ENCODE measurements at places on chromosomes 16 and 17. TPM values are rescaled to one million over a fixed set of nuclear protein-coding genes. Genes with fewer than 3 reads are reported as not detected.

Gene ALOXE3
- total RNA-seq: not detected

Gene MGAT5B
- 0.16 TPM for total RNA-seq

Gene C17orf78
- total RNA-seq: not detected

Gene ZNF652
- 15.2 TPM for total RNA-seq

Gene RCVRN
- total RNA-seq: not detected

Gene PARD6A
- 2.0 TPM for total RNA-seq

Gene ARHGDIG
- total RNA-seq: 1.6 TPM

Gene CWC25
- total RNA-seq: 16.5 TPM

DNA sequence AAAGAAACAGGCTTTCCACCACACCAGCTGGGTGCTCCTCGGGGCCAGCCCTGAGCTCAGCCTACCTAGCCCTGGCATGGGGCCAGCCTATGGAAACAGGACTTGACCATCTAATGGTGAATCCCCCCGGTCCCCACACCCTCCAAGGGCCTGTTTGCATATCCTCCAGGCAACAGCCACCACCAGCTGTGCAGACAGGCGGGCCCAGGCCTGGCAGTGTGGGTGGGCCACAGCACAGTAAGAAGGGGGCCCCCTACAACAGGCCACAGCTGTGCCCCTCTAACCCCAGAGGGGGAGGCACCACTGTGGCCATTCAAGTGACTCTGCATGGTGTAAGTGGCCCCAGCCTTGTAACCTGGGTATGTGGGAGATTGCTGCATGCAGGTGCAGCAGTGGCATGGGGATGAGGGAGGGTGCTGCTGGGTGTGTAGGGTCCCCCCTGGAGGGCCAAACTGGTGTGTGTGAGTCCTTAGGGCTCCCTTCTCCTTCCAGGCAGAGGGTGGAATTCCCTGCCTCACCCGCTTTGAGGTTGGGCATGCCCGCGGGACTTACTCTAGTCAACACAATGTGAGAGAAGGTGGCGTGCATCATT is 148.2 kb downstream of the C16orf78 start:
- no peak for DNase-seq

DNA sequence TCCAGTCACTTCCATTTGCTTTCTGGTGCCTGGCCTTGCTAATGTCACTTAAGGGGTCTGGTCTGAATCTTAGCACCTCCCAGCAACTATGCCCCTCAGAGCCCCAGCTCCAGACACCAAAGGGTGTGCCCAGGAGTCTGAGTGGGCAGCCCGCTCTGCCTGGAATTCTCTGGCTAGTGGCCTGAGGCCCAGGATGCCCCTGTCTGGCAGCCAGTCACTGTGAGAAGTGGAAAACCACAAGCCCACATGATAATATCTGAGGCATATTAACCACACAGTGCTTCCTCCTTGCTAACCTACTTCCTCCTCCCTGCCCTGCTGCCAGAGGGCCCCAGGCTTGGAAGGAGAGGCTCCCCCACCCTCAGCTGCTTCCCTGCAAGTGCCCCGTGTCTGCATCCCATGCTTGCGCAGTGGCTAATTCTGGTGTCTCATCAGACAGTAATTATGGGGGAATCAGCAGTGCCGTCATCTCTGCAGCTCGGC is 14.0 kb downstream of the SRCIN1 start:
- no peak for DNase-seq

DNA sequence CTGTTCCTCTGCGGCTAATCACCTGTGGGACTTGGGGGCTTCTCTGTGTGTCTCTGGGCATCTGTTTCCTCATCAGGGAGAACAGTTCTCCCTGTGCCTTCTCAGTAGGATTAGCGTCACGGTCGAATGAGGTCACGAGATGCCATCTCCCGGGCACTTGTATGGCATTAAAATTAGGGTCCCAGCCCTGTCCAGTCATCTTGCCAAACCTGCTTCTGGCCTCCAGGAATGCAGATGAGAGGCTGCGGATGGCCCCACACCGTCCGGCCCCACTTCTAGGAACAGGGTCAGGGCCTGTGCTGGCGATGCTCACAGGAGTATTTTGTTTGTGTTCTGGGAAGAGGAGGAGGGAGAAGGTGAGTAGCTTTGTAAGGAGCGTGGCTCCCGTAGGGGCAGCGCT is 58.5 kb downstream of the OR1D5 start:
- DNase-seq: no peak

DNA sequence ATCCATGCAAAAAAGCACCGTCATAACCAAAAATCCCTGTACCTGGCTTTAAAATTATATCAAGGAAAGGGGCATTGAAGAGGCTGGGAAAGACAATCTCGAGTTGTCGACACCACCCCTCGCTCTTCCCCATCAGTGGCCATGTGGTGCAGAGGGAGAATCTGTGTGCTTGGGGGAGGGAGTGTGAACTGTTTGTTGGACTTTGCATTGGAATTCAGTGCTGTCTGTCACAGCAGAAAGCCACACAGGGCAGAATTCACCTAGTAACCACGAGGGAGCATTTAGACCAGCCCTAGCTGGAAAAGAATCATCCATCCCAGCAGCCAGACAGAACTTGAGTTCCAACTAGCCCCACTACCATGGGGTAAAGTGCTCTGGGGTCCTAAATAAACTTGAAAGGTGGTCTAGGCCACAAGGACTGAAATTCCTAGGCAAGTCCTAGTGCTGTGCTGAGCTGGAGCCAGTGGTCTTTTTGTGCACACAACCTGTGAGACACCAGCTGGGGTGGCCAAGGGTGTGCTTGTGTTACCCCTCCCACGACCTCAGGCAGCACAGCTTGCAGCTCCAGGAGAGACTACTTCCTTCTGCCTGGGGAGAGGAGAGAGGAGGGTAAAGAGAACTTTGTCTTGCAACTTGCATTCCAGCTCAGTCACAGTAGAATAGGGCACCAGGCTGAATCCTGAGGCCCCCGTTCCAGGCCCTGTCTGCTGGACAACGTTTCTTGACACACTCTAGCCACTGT is 11.5 kb upstream of the CEP112 start:
- no peak for DNase-seq

DNA sequence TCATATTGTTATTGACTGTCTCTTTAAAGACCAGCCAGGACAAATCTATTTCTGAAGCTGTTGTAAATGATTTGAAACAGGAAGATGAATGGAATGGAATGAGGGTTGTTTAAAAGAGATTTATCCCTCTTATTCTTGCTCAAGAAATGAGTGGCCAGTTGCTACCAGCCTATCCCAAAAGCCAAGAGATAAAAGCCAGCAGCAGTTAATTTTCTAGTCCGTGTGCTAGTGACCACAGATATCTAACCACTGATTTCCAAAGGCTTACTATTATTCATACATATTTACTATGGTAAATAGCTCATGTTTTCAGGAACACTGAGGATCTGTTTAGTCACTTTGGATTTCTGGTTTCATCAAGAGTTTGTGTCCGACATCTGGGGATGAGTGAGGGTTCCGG is 105.7 kb downstream of the CDH13 start:
- no peak for DNase-seq

DNA sequence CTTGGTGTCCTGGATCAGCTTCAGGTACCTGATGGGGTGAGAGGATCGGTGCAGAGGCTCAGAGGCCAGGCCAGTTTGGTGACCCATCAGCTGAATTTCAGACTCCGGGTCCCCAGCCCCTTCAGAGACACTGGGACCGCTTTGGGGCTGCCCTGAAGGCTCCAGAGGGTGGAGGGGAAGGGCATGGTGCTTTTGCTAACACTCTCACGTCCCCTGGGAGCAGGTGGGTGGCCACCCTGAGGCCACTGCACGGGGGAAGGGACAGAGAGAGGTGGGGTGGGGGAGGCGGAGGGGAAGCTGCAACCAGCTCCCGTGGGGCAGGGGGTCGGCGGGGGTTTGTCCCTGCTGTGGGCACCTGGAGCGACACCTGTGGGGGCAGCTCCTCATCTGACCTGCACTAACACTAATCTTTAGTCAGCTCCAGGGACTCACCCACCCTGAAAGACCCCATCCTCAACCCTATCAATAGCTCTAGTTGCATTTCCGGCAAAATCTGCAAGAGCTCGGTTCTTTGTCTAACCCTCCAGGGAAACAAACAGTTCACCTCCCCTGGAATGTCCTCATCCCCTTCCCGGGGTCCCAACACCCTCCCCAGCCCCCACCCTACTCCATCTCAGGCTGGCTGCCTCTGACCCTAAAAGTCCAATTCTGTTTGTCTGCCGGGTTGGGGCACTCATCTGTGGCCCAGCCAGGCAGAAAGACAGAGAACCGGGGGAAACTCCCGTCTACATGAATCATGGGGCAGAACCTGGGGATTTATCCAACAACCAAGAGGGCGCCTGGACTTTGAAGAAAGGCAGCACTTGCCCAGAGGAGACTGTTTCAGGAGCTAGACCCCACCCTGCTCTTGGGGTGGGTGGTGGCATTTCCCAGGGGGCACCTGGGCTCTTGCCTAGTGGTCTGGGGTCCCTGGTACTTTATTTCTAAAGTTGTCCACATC is 91.9 kb upstream of the CBX4 start:
- no peak for DNase-seq

- no peak for DNase-seq
Measured at GRCh38 chr17:14197586-14197985, 39.1 kb downstream of the CDRT15 start.

GRCh38 chr17:60252459-60252858 is 102.7 kb downstream of the CA4 start:
- no peak for DNase-seq

DNA sequence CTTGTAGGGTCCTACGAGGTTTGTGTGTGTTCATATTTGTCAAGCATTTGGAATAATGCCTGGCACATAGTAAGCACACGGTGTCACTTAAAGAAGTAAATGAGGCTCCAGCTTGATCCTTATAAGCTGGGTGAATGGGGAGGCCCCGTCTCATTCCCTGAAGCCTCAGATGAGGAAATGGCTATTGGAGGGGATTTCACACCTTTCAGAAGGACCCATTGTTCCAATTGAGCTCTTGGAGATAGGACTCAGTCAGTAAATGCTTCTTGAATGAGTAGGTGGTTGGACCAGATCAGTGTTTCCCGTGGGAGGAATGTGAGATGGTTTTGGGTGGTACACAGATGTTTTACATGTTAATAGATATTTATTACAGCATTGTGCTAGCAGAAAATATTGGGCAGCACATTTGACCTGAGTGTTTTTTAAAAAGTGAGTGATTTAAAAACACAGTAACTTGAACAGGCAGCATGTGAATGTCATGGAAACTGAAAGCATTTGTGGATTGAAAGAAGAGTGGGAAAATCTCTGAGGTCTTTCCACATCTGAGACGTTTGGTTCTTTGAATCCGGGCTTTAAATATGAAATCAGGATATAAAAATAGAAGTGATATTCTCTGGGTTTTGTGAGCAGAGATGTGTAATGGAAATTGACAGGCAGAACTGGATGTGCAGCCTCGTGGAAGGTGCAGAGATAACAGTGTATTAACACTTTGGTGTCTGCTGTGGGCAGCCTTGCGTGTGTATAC is 36.4 kb upstream of the ARHGAP17 start:
- no peak for DNase-seq

DNA sequence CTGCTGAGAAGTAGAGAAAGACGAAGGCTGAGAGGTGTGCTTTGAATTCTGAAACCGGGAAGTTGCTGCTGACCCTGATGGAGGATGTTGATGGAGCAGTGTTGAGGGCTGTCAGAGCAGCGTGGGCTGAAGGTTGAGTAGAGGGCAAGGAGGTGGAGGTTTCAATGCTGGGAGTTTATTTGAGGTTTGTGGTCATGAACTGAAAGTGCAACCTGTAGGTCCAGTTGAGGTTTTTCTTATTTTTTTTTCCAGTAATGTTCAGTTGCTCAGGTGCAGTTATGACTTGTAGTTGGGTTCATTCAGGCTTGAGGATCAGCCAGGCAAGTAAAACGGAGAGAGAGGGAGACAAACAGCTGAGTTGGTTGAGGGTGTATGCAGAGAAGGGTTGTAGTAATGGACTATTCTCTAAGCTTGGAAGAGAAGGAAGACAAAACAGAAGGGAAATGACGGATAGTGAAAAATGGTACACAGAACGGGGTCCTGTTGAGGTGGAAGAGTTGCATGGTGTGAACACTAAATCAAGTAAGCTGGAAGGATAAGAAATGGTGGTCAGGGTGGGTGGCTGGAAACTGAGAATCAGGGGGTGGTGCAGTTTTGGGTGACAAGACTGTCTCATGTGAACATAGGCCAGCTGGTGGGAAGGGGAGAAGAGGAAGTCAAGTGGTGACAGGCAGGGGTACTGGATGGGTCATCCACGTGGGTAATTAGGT is 8.7 kb upstream of the UBE2G1 start:
- DNase-seq: no peak

- peak; percentile 78 for DNase-seq
Measured at GRCh38 chr17:39671651-39672521, 3.6 kb downstream of the PNMT start.

- DNase-seq: peak; percentile 36
Measured at GRCh38 chr16:46620266-46621005, 743 bp downstream of the SHCBP1 start.

- no peak for DNase-seq
Measured at GRCh38 chr17:17873450-17873991, 36.7 kb upstream of the SREBF1 start.

DNA sequence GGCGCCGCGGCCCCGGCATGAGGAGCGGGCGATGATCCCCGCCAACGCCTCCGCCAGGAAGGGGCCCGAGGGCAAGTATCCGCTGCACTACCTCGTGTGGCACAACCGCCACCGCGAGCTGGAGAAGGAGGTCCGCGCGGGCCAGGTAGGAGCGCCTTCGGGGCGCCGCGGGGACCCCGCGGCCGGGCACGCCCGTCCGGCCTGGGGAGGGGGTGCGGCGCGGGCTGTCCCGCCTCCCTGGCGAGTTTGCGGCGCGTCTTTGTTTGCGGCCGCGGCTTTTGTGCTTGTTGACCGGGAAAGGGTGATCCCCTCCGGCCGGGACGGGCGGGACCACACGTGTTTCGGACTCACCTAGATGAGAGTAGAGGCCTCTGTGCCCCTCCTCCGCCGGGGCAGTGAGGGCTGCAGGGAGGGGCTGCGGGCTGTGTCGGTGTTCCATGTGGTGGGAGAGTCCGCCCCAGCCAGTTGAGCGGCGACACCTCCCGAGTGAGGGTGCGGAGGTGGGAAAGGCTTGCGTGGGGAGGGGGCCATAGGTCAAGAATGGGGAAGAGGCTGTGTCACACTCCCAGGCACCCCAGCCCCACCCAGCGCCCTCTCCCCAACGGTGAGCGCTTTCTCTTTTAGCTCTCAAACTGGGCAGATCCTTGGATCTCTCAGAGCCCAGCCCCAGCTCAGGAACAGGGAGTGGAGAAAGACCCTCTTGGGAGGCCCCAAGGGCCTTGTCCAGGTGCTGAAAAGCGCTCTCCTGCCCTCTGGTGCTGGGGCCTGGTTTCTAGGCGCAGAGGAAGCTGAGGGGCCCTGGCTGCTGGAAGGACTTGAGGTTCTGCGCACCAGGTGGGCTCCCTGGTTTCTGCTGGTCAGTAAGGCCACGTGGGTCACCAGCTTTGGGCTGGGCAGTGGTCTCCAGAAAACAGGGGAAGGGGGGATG is 923 bp downstream of the ANKRD13B start:
- peak; percentile 61 for DNase-seq

Measured in K562 (cell line).